Dermis microvascular lymphatic vessel endothelial cell (primary cell): ENCODE measurements at places on chromosomes 16 and 17. TPM values are rescaled to one million over a fixed set of nuclear protein-coding genes. Genes with fewer than 3 reads are reported as not detected.

- DNase-seq: peak; percentile 46
Observed at GRCh38 chr17:77427391-77427991, 286.7 kb downstream of the SEC14L1 start.

DNA sequence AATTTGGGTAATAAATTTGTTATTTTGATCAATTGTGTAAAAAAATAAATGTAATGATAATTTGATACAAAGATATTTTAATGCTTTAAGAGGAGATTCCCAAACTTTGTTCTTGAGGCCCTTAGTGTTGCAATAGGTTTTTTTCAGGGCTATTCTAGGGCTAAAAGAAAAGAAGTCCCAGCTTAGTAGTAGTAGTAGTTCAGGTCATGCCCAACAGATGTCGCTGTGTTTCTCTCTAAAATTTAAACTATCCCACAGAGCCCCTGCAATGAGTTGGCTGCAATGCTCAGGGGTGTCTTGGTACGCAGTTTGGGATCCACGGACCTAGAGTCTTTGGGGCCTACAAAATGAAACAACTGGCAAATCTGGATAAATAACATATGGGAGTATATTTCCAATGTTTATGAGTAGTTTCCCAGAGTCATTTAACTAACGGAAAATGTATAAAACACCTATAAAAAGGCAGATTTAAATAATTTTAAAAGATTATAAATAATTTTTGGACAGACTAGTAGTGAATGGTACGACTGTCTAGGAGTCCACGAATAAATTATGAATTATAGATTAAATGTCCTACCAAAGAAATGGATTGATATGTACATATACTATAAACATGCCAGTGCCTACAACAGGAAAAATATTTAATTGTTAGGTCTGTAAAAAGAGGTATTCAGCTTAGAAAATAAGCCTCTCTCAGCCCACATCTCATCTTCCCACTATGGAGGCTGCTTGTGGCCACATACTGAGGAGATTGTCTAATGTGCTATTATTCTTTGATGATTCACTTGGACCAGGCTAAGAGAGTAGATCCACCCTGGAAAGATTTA lies 228.5 kb upstream of the PMFBP1 start:
- peak; percentile 66 for DNase-seq

- no peak for DNase-seq
Observed at GRCh38 chr16:20674684-20675487, 22.6 kb downstream of the ACSM1 start.

DNA sequence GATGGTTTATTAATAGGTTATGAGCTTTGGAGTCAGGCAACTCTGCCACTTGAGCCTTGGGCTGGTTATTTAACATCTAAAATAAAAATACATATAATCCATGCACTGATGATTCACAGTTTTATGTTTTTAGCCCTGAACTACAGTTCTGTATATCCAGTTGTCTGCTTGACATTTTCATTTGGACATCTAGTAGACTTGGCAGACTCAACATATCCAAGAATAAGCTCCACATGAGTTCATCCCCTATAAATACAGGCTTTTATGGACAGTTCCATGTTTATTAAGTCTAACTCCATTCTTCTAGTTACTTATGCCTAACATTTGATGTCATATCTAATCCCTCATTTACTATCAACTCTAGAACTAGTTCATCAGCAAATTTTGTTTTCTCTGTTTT lies 174.2 kb downstream of the KIF2B start:
- no peak for DNase-seq

DNA sequence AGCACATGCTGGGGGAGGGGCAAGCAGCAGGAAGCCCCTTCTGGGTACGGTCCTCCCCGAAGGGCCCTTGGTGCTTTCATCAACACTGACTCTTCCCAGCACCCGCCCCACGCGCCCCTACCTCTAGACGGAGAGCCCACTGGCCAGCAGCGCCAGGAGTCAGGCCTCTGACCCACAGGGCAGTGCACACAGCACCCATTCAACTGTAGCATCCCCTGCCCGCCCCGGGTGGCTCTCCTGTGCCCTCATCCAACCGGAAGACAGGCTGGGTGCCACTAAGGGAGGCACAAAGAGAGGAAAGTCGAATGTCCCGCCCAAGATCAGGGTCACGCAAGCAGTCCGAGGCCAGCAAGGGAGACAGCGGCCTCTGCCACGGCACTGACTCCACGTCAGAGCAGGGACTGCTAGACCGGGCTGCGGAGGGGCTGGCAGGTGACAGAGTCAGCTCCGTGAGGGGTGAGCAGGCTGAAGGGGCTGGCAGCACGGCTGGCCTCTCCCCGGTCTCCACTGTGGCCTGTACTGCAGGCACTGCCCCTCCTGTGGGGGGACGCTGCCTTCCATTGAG lies 9.8 kb downstream of the MSRB1 start:
- no peak for DNase-seq

DNA sequence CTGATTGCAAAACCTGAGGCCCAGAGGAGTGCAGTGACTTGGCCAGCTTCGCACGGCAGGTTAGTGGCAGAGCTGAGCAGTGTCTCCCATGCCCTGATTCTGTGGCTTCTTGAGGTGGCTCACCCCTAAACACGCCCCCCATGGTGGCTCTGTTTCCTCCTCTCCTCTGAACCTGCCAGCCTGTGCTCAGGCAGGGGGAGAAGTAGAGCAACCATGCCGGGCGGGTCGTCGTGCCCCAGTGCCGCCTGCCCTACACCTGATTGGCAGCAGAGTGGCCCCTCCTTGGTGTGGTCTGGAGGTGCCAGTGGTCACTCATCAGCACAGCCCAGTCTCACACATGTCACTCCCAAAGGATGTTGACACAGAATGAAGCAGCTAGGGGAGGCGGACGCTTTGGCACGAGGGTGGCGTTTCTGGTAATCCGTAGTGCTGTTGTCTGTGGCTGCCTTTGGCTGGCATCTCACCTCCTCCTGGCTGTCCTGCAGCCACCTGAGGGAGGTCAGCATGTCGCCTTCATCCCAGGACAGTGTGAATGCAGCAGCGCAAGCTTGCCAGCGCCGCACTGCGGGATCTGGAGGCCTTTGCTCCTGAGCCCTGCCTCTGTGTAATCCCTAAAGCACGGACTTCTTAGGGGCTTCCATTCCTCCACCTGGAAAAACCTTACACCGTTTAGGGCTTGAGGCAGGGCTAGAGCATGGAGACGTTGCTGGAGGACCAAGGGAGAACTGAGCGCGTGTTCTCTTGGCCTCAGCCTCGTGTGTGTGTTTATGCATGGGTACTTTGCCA lies 294.7 kb downstream of the SEC14L1 start:
- no peak for DNase-seq

DNA sequence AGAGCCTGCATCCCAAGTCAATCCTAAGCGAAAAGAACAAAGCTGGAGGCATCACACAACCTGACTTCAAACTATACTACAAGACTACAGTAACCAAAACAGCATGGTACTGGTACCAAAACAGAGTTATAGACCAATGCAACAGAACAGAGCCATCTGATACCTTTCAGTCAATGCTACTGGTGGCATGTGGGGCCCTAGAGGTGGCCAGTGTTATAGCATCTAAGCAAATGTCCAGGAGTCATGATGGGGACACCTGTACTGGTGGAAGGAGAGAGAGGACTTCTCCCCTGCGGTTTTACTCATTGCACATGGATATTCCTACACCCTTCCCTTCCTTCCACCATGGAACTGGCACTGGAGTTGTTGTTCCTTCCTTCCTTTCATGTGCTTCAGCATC lies 6.0 kb upstream of the ASIC2 start:
- no peak for DNase-seq

DNA sequence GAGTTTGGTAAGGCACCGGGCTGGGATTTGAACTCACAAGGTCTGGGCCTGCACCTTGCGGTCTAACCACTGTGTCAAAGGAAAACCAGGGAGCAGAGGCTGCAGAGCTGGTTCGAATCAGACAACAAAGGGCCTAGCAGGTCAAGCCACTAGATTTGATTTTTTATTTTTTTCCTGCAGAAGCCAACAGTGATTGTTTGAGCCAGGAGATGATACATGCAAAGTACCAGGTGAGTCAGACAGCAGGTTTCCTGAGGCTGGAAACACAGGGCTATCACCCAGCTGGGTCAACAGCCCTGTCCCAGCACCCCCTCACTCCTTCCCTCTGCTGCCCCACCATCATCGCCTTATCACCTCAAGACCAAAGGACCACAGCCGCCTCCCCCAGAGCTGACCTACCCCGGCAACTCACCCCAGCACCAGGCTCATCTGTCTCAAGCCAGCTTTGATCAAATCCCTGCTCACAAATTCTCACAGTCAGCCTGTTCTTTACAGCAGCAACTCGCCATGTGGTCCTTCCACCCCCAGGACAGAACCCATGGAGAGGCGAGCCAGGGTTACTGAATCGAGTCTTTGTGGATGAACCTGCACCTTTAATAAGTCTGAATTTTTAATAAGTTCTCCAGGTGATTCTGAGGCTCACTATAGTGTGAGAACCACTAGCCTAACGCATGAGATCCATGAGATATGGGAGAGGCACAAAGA lies 13.0 kb upstream of the KRT19 start:
- DNase-seq: no peak

DNA sequence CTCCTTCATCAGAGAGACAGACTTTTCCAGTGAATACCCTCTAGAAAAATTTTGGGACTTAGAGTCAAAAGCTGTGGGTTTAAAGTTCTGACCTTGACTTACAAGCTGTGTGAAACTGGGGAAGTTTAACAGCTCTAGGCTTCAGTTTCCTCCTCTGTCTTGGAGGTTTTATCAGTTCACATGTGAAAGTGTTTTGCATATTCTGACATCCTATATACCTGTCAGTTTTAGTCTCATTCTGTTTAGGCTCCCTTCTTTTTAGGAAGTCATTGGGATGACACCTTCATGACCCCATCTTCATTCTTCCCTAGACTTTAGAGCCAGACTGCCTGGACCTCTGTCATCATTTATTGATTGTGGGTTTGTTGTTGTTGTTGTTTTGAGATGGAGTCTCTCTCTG lies 44.4 kb downstream of the YPEL2 start:
- no peak for DNase-seq

DNA sequence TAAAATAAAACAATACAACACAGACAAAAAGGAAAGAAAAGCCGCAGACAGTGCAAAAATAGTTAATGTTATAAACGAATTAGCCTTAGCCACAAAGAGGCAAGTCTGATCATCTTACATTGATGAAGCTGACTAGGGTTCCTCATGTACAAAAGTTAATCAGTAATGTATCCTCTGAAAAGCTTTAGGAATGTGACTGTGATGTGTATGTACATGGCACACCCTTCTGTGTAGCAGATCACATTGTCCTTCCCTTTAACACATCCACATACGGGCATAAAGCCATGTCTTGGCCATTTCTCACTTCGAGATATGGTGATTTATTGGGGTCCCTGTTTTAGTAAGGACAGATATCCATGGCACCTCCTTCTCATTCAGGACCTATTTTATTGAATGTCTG lies 1327.5 kb upstream of the CDH8 start:
- DNase-seq: no peak

DNA sequence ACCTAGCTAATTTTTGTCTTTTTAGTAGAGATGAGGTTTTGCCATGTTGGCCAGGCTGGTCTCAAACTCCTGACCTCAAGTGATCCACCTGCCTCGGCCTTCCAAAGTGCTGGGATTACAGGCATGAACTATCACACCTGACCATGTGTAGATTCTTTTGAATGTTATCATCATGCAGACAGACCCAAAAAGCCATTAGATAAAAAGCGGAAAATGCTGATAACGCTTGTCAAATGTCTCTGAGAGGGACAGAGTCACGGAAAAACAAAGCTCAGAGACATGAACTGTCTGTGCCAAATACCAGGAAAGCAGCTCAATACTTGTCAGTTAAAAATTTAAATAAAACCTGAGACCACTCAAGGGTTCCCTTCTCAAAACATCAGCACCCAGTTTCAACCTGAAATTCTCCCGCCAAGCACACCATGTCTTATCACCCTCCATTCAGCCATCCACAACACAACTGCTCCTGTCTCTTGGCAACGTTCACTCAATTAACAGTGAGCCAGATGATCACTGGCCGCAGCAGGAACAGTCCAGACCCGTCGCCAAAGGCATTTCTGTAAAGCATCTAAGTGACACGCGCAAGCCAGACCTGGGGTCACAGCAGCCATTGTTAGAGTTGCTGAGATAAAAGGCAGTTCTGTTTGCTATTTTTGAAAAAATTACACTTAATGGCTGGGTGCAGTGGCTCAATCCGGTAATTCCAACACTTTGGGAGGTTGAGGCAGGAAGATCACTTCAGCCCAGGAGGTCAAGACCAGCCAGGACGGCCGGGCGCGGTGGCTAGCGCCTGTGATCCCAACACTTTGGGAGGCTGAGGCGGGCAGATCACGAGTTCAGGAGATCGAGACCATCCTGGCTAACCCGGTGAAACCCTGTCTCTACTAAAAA lies 29.7 kb downstream of the FANCA start:
- no peak for DNase-seq

- no peak for DNase-seq
Observed at GRCh38 chr17:48663134-48663924, 37.2 kb upstream of the HOXB9 start.

GRCh38 chr16:47037396-47037745 lies 63.9 kb upstream of the DNAJA2 start:
- DNase-seq: no peak

The CPHXL2 gene
- not detected in 2 replicates for total RNA-seq

The CRHR1 gene
- total RNA-seq: not detected in 2 replicates

The PIRT gene
- total RNA-seq: not detected in 2 replicates

The WFDC1 gene
- not detected in 2 replicates for total RNA-seq

The CDR2L gene
- total RNA-seq: 7.2 and 10.2 TPM in 2 replicates

The MPV17L gene
- 0.13 and 0.25 TPM in 2 replicates for total RNA-seq

The UNC119 gene
- 18.0 and 25.7 TPM in 2 replicates for total RNA-seq

The KRT24 gene
- total RNA-seq: not detected in 2 replicates

The NUPR1 gene
- total RNA-seq: 1.4 and 9.0 TPM in 2 replicates

The CCDC40 gene
- 0.90 and 2.1 TPM in 2 replicates for total RNA-seq

The ARL17B gene
- 1.3 and 3.8 TPM in 2 replicates for total RNA-seq

The PRCD gene
- total RNA-seq: 0.39 and 0.89 TPM in 2 replicates

The TBC1D3D gene
- total RNA-seq: 0.13 TPM in 1 of 2 replicates, not detected in the other
